H1 (cell line): ENCODE measurements at places on chromosomes 11 and 22. TPM values are rescaled to one million over a fixed set of nuclear protein-coding genes. Genes with fewer than 3 reads are reported as not detected.

Gene CD59
- total RNA-seq = 90.3 and 101 TPM in 2 replicates

DNA sequence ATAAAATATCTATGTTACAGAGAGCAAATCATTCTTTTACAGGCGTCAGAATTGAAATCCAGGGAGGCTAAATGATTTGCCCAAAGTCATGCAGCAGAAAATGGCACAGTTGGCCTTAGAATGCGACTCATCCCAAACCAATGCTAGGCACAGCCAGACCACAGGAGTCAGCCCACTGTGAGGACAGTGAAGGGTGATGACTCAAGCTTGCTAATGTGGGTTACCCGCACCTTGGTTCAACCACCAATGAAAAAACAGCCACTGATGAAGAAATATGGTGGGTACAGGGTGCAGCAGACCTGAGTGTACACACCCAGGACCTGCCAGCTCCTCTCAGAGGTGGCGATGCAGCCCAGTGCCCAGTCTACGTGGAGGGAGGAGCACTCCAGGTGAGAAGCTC lies 89.7 kb downstream of the ZC3H12C start:
- H3K27ac ChIP-seq = no peak overlapping the region
- no peaks in the 10 kb centered on the region for H3K36me3 ChIP-seq
- H3K4me1 ChIP-seq = no peaks in the 10 kb centered on the region; the same call in none of the 2 replicates
- no peaks in the 10 kb centered on the region for H3K27me3 ChIP-seq

Gene DCHS1
- total RNA-seq = 10.5 and 11.3 TPM in 2 replicates

Gene OR8G1
- not detected in 2 replicates for total RNA-seq

GRCh38 chr22:20234760-20235388 lies 33.2 kb downstream of the RTN4R start:
- H3K4me1 ChIP-seq = no peaks in the 10 kb centered on the region; the same call in none of the 2 replicates
- no peaks in the 10 kb centered on the region for H3K27me3 ChIP-seq
- H3K36me3 ChIP-seq = no peaks in the 10 kb centered on the region
- no peak overlapping the region for H3K27ac ChIP-seq

DNA sequence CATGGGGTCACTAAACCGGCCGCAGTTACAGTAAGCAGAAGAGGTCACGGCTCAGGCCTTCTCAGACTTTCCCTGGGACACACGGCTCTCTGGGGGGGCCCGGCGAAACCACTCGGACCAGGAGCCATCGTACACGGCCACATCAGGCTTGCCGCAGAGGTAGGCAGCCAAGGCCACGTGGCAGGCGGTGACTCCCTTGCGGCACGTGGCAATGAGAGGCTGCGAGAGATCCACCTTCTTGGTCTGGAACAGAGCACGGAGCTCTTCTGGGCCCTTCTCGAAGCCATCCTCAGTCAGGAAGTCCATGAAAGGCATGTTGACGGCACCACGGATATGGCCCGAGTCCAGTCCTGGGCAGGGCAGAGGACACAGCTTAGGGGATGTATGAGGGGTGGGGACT lies 8.3 kb downstream of the TST start:
- DNase-seq = no peak
- no peak overlapping the region for H3K4me3 ChIP-seq
- no peaks in the 10 kb centered on the region for H3K27me3 ChIP-seq
- H3K27ac ChIP-seq = no peak overlapping the region
- peaks cover 4% of the 10 kb centered on the region; the same call in 1 of the 2 replicates for H3K4me1 ChIP-seq

Gene UBQLN3
- total RNA-seq = not detected in 2 replicates

- peaks cover 5% of the 10 kb centered on the region; the same call in 1 of the 2 replicates for H3K4me1 ChIP-seq
- H3K27me3 ChIP-seq = no peaks in the 10 kb centered on the region
- DNase-seq = no peak
- H3K36me3 ChIP-seq = no peaks in the 10 kb centered on the region
- no peak overlapping the region for H3K4me3 ChIP-seq
Measured at GRCh38 chr11:66749091-66749490, 20.1 kb upstream of the SPTBN2 start.

GRCh38 chr11:126304457-126305075 lies 706 bp downstream of the DCPS start:
- no peak for DNase-seq
- no peaks in the 10 kb centered on the region for H3K27me3 ChIP-seq
- H3K27ac ChIP-seq = no peak overlapping the region
- H3K4me1 ChIP-seq = peaks cover 4% of the 10 kb centered on the region

Gene BARX2
- not detected in 2 replicates for total RNA-seq

DNA sequence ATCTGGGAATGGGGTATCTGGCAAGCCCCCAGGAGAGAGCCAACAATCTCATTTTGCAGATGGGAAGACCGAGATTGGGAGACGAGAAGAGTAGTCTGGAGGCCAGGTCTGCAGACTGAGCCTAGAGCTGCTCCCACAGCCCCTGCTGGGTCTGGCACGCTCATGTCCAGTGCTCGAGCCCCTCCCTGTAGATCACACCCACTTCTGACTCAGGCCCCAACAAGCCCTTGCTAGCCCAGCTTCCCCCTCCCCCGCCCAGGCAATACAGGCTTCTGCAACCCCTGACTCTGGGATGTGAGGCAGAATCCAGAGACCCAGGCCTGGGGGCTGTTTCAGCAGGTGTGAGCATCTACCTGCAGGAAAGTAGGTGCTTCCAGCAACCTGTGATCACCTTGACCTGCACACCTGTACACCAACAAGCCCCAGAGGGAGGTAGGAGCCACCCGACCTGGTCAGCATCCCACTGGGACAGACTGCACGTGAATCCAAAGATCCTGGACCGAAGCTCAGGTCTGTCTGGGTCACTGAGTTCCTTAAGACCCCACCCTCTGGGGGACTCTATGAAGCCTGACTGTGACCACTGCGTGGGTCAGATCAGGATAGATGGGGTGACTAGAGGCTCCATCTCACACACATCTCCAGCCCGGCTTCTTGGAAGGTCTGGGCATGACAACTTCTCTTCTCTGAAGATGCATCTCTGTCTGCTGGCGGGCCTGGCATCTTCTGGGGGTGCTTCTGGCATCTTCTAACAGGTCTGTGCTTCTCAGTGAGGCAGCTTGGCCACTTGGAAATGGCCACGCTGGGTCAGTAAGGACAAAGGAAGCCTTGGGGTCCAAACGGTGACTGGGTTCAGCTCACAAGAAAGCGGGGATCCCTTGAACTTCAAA lies 29.3 kb downstream of the LINC01488 start:
- H3K27me3 ChIP-seq = no peaks in the 10 kb centered on the region
- H3K27ac ChIP-seq = no peak overlapping the region
- H3K4me1 ChIP-seq = no peaks in the 10 kb centered on the region
- DNase-seq = no peak
- no peak overlapping the region for H3K4me3 ChIP-seq

Gene DDIAS
- total RNA-seq = 24.0 and 25.7 TPM in 2 replicates

- H3K27me3 ChIP-seq = no peaks in the 10 kb centered on the region
- H3K4me3 ChIP-seq = no peak overlapping the region
- DNase-seq = no peak
- H3K27ac ChIP-seq = no peak overlapping the region
Measured at GRCh38 chr11:15629690-15630321, 515.1 kb downstream of the INSC start.

- no peaks in the 10 kb centered on the region for H3K4me1 ChIP-seq
- no peak for DNase-seq
- H3K36me3 ChIP-seq = no peaks in the 10 kb centered on the region
- H3K4me3 ChIP-seq = no peak overlapping the region
- no peaks in the 10 kb centered on the region for H3K27me3 ChIP-seq
Measured at GRCh38 chr11:96964661-96965060, 574.8 kb downstream of the JRKL start.

GRCh38 chr22:50016308-50016987 lies 3.9 kb upstream of the IL17REL start:
- H3K4me1 ChIP-seq = peaks cover 12% of the 10 kb centered on the region
- no peaks in the 10 kb centered on the region for H3K36me3 ChIP-seq
- no peak overlapping the region for H3K27ac ChIP-seq
- no peak overlapping the region for H3K4me3 ChIP-seq
- no peak for DNase-seq

- H3K27me3 ChIP-seq = no peaks in the 10 kb centered on the region
- no peak overlapping the region for H3K4me3 ChIP-seq
- H3K36me3 ChIP-seq = no peaks in the 10 kb centered on the region
- no peak for DNase-seq
- peaks cover 46% of the 10 kb centered on the region for H3K4me1 ChIP-seq
Measured at GRCh38 chr11:71248251-71248570, 4.2 kb downstream of the SHANK2 start.

Gene IRF7
- 9.4 and 9.6 TPM in 2 replicates for total RNA-seq

DNA sequence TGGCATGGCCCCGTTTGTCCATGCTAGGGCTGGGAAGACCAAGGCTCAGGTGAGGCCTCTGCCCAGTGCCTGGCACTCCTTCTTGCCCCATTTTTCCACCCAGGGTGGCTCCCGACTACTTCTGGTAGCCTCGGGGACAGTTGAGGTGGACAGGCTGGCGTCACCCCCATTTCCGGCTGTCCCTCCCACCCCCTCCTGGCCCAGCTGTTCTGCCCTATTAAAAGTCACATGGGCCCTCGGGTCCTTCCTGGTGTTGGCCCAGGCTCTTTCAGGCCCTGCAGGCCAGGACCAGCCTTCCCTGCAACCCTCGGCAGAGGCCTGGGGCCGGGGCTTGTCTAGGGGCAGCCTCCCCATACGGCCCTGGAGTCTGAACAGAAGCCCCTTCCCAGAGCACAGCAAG lies 9.5 kb downstream of the CD81 start:
- 0 out of 2 replicates have a peak, but pooled peaks cover 4% of the 10 kb centered on the region for H3K36me3 ChIP-seq
- DNase-seq = no peak
- H3K27ac ChIP-seq = no peak overlapping the region
- H3K4me3 ChIP-seq = no peak overlapping the region
- H3K27me3 ChIP-seq = no peaks in the 10 kb centered on the region

- peaks cover 18% of the 10 kb centered on the region for H3K36me3 ChIP-seq
- H3K4me1 ChIP-seq = no peaks in the 10 kb centered on the region
- H3K27me3 ChIP-seq = no peaks in the 10 kb centered on the region
- no peak for DNase-seq
- no peak overlapping the region; the same call in 1 of the 2 replicates for H3K27ac ChIP-seq
Measured at GRCh38 chr11:8095371-8095770, 14.4 kb downstream of the TUB start.

Gene KRTAP5-7
- not detected in 2 replicates for total RNA-seq

Gene LDHAL6A
- total RNA-seq = not detected in 2 replicates

DNA sequence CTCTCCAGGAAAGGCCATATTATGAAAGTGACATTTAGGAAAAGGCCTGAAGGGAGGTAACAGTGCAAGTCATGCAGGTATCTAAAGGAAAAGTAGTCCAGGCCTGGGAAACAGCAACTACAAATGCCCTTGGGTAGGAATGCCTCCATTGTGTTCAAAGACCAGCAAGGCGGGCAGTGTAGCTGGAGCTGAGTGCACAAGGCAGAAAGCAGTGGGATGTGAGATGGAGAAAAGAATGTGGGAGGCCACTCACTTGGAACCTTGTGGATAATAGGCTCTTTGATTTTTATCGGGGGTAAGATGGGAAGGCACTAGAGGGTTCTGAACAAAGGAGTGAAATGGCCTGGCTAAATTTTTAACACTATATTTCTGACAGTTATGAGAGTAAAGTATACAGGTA lies 188.6 kb downstream of the PGR start:
- no peaks in the 10 kb centered on the region for H3K27me3 ChIP-seq
- no peaks in the 10 kb centered on the region for H3K4me1 ChIP-seq
- H3K4me3 ChIP-seq = no peak overlapping the region
- no peaks in the 10 kb centered on the region for H3K36me3 ChIP-seq
- no peak overlapping the region for H3K27ac ChIP-seq

GRCh38 chr11:111525456-111525855 lies 10.9 kb downstream of the HOATZ start:
- H3K4me1 ChIP-seq = no peaks in the 10 kb centered on the region
- DNase-seq = no peak
- H3K36me3 ChIP-seq = no peaks in the 10 kb centered on the region

Gene TTC36
- not detected in 2 replicates for total RNA-seq

Gene FAM180B
- total RNA-seq = not detected in 2 replicates

GRCh38 chr11:75565221-75565814 lies 3.3 kb downstream of the SERPINH1 start:
- peaks cover 22% of the 10 kb centered on the region for H3K4me1 ChIP-seq
- no peak overlapping the region; the same call in 1 of the 2 replicates for H3K4me3 ChIP-seq
- no peaks in the 10 kb centered on the region for H3K27me3 ChIP-seq
- peak overlapping the region; percentile 69; the same call in 1 of the 2 replicates for H3K27ac ChIP-seq
- no peak for DNase-seq

Gene SYTL2
- total RNA-seq = 9.1 TPM in 2 replicates

Gene VSIG10L2
- total RNA-seq = not detected in 2 replicates

Gene SCYL1
- 59.4 and 59.8 TPM in 2 replicates for total RNA-seq

DNA sequence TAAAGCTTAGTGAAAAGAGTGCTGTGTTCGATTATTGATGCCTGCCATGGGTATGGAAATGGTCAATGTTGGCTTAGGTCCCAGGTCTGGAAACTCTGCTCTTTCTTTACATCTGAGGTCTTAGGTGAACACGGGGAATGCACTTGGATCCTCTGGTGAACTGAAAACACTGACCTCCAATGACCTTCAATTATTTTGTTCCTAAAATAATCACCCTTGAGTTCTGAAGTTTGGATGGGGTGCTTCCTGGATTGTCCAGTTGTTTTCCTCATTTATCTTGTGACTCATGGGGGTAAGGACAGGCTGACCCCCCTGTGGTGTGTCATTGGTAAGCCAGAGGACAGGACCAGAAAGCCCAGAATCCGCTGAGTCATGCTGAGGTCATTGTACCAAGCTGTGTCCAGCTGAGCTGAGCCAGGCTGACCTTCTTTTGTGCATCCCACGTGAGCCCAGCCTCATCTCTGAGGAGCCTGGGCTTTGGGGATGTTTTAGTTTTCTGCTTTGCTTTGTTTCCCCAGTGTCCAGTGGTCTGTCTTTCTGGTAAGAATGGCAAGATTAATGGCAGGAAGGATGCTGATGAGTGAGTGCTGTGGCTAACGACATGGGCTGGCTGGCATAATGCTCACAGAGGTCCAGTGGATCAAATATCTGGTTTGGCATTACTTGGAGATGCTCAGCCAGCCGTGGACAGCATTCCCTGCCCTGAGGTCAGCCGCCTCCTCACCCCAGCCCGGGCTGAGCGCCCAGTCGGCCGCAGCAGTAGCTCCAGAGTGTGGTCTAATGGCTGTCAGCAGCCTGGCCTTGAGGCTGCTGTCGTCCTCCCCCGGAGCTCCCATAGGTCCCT lies 35.6 kb downstream of the AMPD3 start:
- H3K27me3 ChIP-seq = no peaks in the 10 kb centered on the region
- no peaks in the 10 kb centered on the region for H3K4me1 ChIP-seq
- no peak overlapping the region for H3K4me3 ChIP-seq
- H3K36me3 ChIP-seq = no peaks in the 10 kb centered on the region
- H3K27ac ChIP-seq = no peak overlapping the region

Gene MRGPRX3
- not detected in 2 replicates for total RNA-seq

Gene ACCS
- 4.3 and 6.0 TPM in 2 replicates for total RNA-seq

- H3K36me3 ChIP-seq = no peaks in the 10 kb centered on the region
- no peak overlapping the region for H3K27ac ChIP-seq
- H3K4me1 ChIP-seq = no peaks in the 10 kb centered on the region
Measured at GRCh38 chr11:4962816-4963215, 7.3 kb upstream of the OR51A2 start.

- H3K27me3 ChIP-seq = no peaks in the 10 kb centered on the region
- no peak overlapping the region for H3K27ac ChIP-seq
- H3K4me1 ChIP-seq = no peaks in the 10 kb centered on the region
- no peak overlapping the region for H3K4me3 ChIP-seq
- no peak for DNase-seq
Measured at GRCh38 chr11:128053981-128054931, 533.1 kb downstream of the ETS1 start.
